Activated CD4-positive, alpha-beta T cell treated with anti-CD3 and anti-CD28 coated beads for 36 hours (primary cell): ENCODE measurements at places on chromosomes 7 and 10.

DNA sequence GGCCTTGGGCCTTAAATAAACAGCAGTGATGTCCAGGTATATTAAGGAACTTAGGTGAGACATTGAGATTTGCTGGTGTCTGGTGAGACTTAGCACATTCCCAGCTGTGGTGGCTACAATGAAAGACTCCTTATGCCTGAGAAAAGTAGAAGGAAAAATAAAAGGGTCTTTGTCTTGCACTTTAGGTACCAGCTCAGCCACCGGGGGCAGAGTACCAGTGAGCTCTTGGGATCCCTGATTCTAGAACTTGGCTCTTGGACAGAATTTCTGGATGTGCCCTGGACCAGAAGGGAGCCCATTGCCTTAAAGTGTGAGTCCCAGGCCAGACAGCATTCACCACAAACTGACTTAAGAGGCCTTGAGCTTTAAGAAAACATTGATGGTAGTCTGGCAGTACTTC, 1038.7 kb downstream of the SORCS3 start:
- H3K27ac ChIP-seq, result no peak overlapping the region
- H3K27me3 ChIP-seq, result no peaks in the 10 kb centered on the region
- H3K4me1 ChIP-seq, result no peaks in the 10 kb centered on the region
- no peaks in the 10 kb centered on the region for H3K36me3 ChIP-seq
- H3K4me3 ChIP-seq, result no peak overlapping the region
- no peak for DNase-seq

GRCh38 chr7:42627626-42628025, 284.2 kb downstream of the C7orf25 start:
- no peak overlapping the region for H3K27ac ChIP-seq
- H3K4me3 ChIP-seq, result no peak overlapping the region
- peaks cover 5% of the 10 kb centered on the region for H3K27me3 ChIP-seq
- DNase-seq, result no peak
- no peaks in the 10 kb centered on the region for H3K4me1 ChIP-seq
- no peaks in the 10 kb centered on the region for H3K36me3 ChIP-seq

DNA sequence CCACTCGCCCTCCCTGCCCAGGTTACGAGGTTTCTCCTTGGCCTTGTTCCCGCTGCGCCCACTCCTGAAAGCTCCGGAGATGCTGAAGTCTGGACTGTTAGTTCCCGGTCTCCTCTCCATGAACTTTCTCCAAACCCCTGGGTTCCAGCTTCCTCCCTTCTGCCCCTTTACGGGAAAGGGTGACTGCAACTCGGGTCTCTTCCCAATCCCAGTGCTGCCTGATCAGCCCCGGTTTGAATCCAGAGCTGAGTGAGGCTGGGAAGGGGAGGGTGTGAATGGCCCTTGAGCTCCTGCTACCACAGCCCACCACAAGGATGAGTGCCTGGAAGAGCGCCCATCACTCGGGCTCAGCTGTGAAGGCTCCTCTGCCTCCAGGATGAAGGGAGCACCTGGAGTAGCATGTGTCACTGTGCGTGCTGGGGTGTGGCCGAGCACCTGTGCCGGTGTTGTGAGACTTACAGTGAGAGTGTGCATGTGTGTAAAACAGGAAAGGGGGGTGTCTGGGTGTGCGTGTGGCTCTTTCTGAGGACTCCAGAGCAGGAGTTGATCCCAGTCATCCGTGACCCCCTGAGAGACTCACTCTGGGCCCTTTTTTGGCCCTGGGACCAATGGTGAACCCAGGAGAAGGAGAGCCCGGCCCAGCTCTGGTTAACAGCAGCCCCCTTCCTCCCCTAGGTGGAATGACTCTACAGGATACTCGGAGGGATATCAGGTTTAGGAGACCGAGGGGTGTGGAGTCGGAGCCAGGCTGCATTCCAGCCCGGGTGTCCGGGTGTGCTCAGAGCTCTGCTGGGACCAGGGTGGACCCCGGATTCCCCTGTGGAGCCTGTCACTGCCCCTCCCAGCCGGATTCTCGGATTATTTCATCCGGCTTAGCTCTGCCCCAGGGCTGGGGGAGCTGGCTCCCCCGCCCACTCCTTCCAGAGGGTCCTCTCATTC, 1.1 kb upstream of the ZNF467 start:
- H3K27me3 ChIP-seq, result peaks cover 9% of the 10 kb centered on the region
- peak overlapping the region; percentile 47 for H3K4me3 ChIP-seq
- DNase-seq, result no peak
- H3K4me1 ChIP-seq, result peaks cover 2% of the 10 kb centered on the region
- no peak overlapping the region for H3K27ac ChIP-seq

- no peaks in the 10 kb centered on the region for H3K4me1 ChIP-seq
- no peak for DNase-seq
- H3K27ac ChIP-seq, result no peak overlapping the region
- H3K27me3 ChIP-seq, result peaks cover 9% of the 10 kb centered on the region
These were observed 166.6 kb downstream of the KIF20B start for GRCh38 chr10:89867964-89868363.

- no peak overlapping the region for H3K27ac ChIP-seq
- DNase-seq, result no peak
- H3K4me3 ChIP-seq, result no peak overlapping the region
- H3K4me1 ChIP-seq, result no peaks in the 10 kb centered on the region
- H3K36me3 ChIP-seq, result no peaks in the 10 kb centered on the region
These were observed 42.9 kb upstream of the PCBD1 start for GRCh38 chr10:70931168-70931815.

DNA sequence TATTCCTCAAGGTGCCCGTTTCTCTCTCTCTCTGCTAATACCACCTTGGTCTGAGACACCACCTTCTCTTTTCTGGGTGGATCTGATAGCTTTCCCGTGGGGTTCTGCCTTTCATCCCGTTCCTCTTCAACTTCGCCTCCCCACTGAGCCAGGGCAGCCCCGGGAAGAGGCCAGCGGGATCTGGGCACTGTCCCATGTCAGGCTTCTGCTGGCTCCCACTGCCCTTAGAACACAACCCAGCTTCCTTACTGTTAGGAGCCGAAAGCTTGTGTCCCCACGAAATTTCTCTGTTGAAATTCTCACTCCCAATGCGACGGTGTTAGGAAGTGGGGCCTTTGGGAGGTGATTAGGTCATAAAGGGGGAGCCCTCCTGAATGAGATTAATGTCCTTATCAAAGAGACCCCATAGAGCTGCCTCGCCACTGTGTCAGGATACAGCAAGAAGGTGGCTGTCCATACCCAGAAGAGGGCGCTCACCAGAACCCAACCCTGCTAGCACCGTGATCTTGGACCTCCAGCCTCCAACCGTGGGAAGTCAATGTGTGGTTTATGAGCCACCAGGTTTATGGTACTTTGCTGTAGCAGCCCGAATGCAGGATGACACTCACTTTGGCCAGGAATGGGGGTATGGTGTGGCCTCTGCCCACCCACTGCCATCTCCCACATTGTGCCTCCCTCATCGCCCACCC, 79.2 kb downstream of the CAMK1D start:
- no peak overlapping the region for H3K4me3 ChIP-seq
- peak overlapping the region; percentile 16 for H3K27ac ChIP-seq
- H3K4me1 ChIP-seq, result peaks cover 10% of the 10 kb centered on the region
- no peaks in the 10 kb centered on the region for H3K27me3 ChIP-seq
- peaks cover 4% of the 10 kb centered on the region for H3K36me3 ChIP-seq

GRCh38 chr10:69496352-69497230, 45.3 kb downstream of the TSPAN15 start:
- no peak for DNase-seq
- H3K27me3 ChIP-seq, result no peaks in the 10 kb centered on the region
- no peak overlapping the region for H3K4me3 ChIP-seq
- peaks cover 7% of the 10 kb centered on the region for H3K4me1 ChIP-seq
- no peak overlapping the region for H3K27ac ChIP-seq
- H3K36me3 ChIP-seq, result no peaks in the 10 kb centered on the region

DNA sequence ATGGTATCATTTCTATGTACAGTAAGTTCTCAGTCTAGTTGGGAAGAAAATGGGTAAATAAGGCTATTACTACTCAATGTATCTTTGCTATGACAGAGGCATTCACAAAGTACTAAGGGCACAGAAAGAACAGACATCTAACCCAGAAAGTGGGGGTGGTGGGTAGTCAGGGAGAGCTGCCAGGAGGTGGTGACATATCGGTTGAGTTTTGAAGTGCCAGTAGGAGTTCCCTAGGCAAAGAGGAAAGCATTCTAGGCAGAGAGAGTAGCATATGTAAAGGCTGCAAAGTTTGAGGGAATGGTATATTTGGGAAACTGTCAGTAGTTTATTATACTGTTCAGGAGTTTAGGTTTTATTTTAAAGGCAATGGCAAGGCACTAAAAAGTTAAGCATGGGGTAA, 282.8 kb downstream of the PHTF2 start:
- no peak overlapping the region for H3K4me3 ChIP-seq
- DNase-seq, result no peak
- peaks cover 13% of the 10 kb centered on the region for H3K27me3 ChIP-seq
- no peaks in the 10 kb centered on the region for H3K36me3 ChIP-seq
- no peak overlapping the region for H3K27ac ChIP-seq

GRCh38 chr10:13924040-13924725, 337.4 kb downstream of the PRPF18 start:
- no peak for DNase-seq
- no peak overlapping the region for H3K27ac ChIP-seq
- H3K4me3 ChIP-seq, result no peak overlapping the region
- no peaks in the 10 kb centered on the region for H3K36me3 ChIP-seq
- no peaks in the 10 kb centered on the region for H3K27me3 ChIP-seq

GRCh38 chr10:59126261-59126660, 50.2 kb upstream of the PHYHIPL start:
- H3K4me3 ChIP-seq, result no peak overlapping the region
- H3K36me3 ChIP-seq, result no peaks in the 10 kb centered on the region
- no peaks in the 10 kb centered on the region for H3K27me3 ChIP-seq
- DNase-seq, result no peak

DNA sequence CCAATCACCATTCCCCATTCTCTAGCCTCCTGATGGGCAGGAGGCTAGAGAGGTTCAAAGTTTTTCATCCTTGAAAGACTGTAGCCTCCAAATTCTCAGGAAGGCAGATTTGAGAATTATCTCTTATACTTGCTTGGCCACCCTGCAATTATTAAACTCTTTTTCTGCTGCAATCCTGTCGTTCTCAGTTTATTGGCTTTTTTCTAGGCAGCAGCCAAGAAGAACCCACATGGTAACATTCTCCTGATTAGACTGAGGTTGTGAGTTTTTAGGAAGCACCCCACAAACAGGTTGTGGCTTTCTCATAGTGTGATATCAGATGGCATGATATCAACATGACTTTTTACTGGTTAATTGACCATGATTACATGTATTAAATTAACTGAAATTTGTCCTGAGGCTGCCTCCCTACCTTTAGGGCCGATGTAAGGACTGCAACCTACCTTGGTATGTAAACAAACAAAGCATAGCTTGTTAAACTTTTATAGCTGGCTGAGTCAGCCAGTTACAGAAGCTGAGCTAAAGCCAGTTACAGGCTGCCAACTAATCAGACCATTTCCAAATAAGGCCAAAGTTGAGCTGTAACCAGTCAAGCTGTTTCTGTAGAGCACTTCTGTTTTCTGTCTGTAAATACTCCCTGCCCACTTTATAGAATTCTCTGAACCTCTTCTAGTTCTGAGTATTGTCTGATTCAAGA, 3.2 kb upstream of the ZNF248 start:
- no peaks in the 10 kb centered on the region for H3K27me3 ChIP-seq
- peaks cover 10% of the 10 kb centered on the region for H3K4me1 ChIP-seq
- H3K27ac ChIP-seq, result no peak overlapping the region
- H3K4me3 ChIP-seq, result no peak overlapping the region
- DNase-seq, result no peak
